ENCODE measurements at places on chromosomes 5 and 9.
A peak's percentile ranks its signal among the peaks of the same experiment; 100 is the strongest.

GRCh38 chr9:130616451-130616850, 37.1 kb downstream of the FUBP3 start:
- DNase-seq = no peak

GRCh38 chr5:94395468-94395867, 222.9 kb downstream of the KIAA0825 start:
- no peak for DNase-seq

DNA sequence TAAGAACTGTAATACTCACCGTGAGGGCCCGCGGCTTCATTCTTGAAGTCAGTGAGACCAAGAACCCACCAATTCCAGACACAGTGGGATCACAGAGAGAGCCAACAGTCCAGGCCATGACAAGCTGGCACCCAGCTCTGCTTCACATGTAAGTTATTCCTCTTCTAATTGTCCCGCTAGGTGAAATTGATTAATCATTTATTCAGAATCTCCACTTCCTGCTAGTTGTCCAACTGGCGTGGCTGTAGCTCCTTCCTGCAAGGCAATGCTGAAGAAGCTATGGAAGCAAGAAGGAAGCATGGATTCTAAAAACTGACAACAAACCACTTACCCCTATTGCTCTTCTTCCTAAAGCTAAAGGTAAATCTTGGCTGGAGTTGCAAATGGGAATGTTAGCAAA, 30.0 kb upstream of the GLRX start:
- no peak for DNase-seq

DNA sequence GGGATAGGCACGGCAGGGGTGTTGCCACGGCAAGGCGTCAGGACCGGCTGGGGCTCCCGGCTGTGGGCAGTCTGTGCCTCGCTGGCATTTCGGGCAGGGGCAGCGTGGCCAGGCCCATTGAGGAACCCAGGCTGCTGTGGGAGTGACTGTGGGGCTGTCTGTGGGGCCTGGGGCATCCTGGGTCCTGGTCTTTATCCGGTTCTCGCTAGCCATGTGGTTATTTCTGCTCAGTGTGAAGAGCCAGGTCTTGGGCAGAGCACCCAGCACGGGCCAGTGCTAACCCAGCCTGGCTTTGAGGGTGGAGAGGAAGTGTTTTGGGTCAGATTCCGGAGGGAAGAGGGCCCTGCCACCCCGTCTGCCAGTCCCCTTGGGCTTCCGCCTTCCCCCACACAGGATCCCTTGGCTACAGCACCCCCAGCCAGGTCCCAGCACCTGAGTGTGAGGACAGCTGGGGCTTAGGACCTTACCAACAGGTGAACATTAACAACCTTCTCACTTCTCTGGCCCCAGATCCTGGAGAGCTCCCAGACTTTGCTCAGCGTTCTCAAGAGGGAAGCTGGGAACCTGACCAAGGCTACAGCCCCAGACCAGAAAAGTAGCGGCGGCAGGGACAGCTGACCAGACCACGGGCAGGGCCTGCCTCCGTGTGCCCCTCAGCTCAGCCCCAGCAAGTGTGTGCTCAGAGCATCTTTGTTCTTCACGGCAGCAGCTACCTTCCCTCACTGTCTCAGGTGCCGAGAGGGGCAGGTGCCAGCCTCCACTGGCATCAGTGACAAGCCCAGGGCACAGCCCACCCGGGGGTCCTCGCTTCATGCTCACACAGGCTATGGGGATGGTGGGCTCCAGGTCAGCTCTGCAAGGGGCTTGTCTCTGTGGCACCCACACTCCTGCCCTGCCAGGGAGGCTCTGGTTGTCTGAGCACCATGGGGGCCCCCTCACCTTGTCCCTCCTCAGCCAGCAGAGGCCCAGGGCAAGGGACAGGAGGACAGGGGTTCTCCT, 1.1 kb downstream of the SSNA1 start:
- no peak for DNase-seq

GRCh38 chr9:128568470-128569078, 16.2 kb downstream of the SPTAN1 start:
- DNase-seq = no peak

DNA sequence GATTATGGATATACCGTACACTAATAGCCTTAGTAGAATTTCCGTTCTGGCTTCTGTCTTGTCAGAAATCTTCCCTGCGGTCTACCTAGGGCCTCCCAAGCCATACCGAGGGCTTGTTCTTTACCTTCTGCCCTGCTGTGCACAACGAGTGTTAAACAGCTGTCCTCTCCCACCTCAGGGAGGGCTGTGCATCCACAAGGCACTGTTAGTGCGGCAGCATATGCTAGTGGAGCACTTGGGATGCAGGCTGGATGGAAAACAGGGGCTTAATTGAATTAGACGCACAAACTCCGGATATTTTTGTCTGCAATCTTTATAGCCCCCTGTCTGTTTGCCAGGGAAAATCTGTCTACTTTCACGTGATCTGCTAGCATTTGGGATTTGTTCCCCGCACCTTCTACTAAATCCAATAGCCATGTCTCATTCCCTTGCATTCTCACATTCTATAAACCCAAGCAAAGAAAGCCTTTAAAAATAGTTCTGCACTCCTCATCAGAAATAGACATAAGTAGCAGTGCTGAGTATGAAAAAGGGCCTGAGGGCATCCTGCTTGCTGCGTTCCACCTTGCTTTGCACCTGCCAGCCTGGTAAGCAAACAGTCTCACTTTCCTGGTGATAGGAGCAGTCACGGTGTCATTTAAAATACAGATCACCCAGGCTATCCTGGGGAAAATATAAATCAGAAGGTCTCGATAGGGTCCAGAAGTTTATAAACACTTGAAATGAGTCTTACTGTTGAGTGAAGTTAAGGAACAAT, 382.6 kb downstream of the RASEF start:
- no peak for DNase-seq

- no peak for DNase-seq
These were observed 54.8 kb downstream of the FAM81B start for GRCh38 chr5:95445995-95446394.

- no peak for DNase-seq
These were observed 16.8 kb downstream of the NUP214 start for GRCh38 chr9:131142160-131142559.

DNA sequence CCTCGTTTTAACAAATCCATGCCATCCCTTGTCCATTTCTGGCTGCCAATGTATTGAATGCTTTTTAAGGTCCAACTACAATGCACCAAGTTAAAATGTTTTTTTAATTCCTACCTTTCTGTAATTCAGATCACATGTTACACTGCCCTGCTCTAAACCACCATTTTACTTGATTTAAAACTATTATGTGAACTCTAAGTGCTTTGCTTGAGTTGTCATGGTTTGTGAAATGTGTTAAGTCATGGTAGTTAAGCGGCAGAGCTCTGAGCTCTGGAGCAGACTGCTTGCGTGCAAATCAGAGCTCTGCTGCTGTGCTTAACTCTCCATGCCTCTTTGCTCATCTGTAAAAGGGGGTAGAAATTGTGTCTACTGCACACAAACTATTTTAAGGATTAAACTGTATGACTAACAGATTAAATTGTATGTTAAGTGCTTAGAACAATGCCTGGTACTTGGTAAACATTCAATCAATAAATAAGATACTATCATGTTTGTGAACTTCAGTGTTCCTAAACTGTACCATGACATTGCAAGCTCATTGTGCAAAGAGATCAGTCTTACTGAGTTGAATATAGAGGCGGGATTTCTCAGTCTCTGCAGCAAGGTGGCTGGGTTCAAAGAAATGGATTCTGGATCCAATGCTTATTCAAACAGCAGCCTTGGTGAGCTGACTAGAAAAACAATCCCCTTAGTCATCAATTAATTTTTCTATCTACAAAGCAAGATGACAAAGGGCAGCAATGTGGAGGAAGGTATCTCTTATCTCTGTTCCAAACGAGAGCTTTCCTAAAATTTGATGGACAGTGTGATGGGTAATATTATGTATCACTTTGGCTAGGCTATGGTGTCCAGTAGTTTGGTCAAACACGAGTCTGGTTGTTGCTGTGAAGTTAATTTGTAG, 16.1 kb upstream of the CMBL start:
- no peak for DNase-seq

DNA sequence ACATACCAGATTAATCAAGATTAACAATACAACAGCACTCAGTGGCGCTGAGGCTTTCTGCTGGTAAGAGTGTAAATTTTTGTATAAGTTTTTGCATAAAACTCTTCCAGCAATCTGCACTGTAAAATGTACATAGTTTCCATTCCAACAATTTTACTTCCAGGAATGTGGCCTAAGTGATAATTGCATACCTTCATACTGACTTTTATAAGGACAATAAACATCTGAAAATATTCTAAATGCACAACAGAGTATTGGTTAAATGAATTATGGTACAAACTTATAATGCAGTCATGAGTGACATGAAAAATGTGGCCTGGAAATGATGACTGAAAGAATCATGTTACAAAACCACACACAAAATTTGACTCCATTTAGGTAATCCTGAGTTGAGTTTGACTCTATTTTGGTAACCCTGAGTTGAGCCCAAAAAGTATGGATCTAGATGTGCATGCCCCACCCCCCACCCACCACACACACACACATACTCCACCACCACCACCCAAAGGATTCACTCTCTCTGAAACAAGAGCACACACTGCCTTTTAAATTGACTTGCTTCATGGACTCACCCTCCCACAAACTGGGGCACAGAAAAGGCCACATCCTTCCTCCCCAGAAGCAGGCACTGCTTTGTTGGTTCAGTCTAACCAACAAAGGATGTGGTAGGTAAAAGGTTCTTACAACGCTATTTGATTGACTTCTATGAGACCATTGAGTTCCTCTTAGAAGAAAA, 137.6 kb downstream of the SUSD1 start:
- peak; percentile 77 for DNase-seq

GRCh38 chr9:117409321-117409720, 5.5 kb downstream of the ASTN2 start:
- DNase-seq = no peak

GRCh38 chr5:53575831-53576230, 15.4 kb downstream of the NDUFS4 start:
- DNase-seq = no peak

- DNase-seq = no peak
These were observed 68.8 kb downstream of the ZNF608 start for GRCh38 chr5:124677374-124678351.

DNA sequence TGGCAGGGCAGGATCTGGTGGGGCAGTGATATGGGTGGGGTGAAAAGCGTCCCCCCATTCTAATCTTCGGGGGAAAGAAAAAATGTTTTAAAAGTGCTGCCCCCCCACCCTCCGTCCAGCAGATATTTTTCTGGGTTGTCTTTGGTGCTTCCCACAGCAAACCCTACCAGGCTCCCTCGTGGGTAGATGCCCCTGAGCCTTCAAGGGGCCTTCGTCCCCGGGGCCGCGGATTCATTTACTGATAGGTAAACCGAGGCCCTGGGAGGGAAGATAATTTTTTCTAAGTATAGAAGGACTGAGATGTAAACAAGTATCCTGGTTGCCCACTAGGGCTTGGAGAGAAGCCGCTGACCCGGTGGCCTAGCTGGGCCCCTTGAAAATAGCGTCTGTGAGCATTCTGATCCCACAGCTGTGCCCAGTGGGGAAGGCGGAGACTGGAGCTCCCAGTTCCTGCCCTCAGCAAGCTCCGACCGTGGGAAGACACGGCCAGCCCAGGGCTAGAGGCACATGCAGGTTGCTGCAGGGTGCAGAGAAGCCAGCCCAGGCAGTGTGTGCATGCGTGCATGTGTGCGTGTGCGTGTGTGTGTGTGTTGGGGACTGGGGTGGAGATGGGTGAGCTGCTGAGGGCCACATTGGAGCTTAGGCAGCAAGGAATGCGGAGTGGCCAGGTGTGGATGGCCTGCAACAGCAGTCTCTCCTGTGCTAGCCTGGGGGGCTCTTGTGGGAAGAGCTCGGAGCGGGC, 6.0 kb upstream of the RXRA start:
- DNase-seq = no peak

DNA sequence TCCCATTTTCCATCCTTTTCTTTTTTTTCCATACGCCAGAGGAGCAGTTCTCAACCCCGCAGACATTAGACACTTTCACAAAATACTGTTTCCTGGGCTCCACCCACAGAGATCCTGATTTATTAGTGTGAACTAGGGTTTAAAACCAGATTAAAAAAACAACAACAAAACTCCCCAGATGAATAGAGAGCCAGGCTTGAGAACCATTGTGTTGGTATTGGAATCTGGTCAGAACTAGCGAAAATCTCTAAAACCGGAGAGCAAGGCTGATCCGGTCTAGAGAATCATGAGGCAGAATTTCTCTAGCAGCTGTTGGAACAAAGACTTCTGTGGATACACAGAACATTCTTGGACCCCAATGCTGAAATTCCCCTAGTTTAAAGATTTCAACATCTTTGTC, 173.0 kb downstream of the PCSK1 start:
- no peak for DNase-seq

DNA sequence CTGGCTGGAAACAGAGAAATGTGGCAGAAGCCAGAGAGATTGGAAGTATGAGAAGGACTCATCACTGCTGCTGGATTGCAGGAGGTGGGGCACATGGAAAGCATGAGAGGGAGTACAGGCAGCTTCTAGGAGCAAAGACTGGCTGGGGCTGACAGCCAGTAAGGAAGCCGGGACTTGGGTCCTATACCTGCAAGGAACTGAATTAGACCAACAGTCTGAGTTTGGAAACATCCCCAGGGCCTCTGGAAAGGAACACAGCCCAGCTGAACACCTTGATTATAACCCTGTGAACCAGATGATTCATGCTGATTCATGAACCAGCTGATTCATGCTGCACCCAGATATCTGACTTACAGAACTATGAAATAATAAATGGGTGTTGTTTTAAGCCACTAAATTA, 93.4 kb downstream of the OSTF1 start:
- DNase-seq = peak; percentile 19

GRCh38 chr5:73603998-73604397, 22.0 kb upstream of the ARHGEF28 start:
- no peak for DNase-seq

- DNase-seq = no peak
These were observed 231.0 kb downstream of the ESM1 start for GRCh38 chr5:54754420-54754819.

DNA sequence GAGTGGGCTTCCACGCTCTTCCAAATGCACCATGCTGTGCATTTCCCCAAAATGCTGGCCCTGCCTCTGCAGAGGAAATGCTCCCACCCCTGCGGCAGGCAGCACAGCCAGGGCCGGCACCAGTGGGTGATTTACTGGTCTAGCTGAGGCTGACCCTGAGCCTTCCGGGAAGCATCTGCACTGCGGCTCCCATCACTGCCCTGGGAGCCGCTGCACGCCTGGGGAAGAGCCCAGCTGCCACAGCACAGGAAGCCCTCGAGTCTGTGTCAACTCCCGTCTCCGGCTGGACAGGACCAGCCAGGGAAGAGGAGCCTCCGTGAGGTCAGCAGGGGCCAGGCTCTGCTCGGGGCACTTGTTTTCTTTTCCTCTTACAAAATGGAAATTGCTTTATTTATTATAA, 25.1 kb upstream of the EEIG1 start:
- no peak for DNase-seq

DNA sequence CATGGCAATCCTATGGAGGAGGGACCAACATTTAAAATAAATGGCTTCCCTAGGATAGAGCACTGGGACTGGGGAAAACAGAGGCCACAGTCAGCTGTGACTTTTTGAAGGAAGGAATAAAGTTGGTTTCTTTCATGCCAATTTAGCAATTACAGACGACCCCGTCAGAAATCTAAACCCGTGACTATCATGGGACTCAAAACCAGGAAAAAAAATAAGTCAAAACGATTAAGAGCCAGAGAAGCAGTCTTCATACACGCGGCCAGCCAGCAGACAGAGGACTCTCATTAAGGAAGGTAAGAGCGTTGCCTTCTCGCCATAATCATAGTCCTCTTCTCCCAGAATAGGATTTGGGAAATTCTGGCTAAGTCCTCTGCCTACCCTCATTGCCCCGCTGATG, at the start of gene MLANA:
MLANA (plus strand) TSS at position 249 of the 400 bp plus-strand sequence. CDS start 1,586 bp downstream, outside the sequence.
- DNase-seq = no peak

GRCh38 chr5:120615967-120616645, 152.0 kb downstream of the PRR16 start:
- no peak for DNase-seq

Data from CD4-positive, alpha-beta T cell treated with Interleukin-2 at 100 ng/mL for 4 hours (primary cell).